ENCODE measurements at places on chromosomes 11 and 22.
A peak's percentile ranks its signal among the peaks of the same experiment; 100 is the strongest.

DNA sequence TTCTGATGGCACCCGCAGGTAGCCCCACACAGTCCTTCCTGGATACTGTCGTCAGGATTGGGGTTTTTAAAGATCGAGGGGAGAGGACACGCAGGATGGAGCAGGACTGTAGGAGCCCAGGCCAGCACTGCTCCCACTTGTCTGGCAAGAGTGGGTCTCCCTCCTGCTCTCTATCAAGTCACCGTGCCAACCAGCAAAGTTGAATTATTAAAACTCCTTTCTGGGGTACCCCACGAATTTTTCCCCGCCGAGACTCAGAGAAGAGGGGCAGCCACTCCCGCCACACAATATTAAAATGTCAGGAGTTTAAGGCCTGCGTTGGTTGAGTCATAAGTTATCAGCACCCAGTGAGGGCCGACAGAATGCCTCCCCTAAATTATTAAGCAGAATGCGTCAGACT is 10.1 kb downstream of the LMO1 start:
- no peak for DNase-seq

DNA sequence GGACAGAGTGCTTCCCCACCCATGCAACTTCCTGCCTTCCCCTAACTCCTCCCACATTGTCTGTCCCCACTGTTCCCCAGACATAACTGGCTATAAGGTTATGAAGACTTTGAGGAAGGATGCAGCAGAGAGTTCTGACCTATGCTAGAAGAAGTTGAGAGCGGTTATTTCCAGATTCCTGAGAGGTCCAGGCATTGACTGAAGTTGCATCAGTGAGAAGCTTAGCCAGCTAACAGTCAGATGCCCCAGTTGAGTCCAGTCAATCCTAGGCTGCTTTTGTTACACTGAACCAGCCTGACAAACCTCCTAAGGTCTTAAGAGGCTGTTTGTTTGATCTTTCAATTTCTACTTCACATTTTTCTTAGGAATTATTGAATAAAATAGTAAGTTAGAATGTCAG is 937.9 kb upstream of the CCDC90B start:
- no peak for DNase-seq

DNA sequence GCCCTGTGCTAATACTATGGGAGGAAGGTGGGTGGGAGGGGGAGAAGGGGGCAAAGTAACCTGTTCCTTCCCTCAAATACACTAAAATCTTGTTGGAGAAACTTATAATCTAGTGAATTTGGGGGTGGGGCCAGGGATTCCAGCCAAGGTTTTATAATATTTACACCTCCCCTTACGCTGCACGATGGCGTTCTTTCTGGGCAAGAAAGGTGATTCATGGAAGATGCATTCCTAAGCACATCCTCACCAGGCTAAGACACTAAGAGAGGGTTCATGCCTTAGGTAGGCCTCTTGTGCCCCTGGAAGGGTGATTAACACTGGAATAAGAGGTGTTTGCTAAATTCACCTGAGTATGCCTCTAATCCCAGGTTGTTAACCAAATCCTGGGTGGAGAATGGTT is 82.6 kb downstream of the BARX2 start:
- DNase-seq = no peak

GRCh38 chr11:76551400-76551799 is 106.6 kb downstream of the EMSY start:
- no peak for DNase-seq

- no peak for DNase-seq
These were observed 11.9 kb upstream of the MRGPRX2 start for GRCh38 chr11:19072464-19072863.

DNA sequence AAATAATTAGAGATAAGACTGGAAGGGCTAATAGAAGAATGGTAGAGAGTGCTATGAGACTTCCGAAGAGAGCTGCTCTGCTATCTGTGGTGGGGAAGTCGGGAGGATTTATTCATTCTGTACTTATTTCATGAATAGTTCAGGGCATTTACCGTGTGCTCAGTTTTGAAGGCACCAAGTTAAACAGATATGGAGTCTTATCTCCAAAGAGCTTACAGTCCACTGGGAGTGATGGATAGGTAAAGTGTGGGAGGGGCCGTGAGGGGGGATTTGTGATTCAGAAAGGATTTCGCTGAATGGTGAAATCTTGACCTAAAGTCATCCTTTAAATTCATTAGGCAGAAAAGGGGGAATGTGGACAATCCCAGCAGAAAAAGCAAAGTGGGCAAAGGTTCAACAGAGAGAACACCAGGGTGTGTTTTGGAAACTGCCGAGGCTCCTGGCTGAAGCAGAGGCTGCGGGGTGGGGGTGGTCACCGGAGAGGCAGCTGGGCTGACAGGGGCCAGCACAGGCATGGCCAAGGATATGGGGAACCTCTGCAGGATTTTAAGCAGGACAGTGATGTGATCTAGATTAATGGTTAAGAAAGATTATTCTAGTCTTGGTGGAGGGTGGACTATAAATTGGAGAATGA is 91.2 kb downstream of the UBASH3B start:
- no peak for DNase-seq

DNA sequence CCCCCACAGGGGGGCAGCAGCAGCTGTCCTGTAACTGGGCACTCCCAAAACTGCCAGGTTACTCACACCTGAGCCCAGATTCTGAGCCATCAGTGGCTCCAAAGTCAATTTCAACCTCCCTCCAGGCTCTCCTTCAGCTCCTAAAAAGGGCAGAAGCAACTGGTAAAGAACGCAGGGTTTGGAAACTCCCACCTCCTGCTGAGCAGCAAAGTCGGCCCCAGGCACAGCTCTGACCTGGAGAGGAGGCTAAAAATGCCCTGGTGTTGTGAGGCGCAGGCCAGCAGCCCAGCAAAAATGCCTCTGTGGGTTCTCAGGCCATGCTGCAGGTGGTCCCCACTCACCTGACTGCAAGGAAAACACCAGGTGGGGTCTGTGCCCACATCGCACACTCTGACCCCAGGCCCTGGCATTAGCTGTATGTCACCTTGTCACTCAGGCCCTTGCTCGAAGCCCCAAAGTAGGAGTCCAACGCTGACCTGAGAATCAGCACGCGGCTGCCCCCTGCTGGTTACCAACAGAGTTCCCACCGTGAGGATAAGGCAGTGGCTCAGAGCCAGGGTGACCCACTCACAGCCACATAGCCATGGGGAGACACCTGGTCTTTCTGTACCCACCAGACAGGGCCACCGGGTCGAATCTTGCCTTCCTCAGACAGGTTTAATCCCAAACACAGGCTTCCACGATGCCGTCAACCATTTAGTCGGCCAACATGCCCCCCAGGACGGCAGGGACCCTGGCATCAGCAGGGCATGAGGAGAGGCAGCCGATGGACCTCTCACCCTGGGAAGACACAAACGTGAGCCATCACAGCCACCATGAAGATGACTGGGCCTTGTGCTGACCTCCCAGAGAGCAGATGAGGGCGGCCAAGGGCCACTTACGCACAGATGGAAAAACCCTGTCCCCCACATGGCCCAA is 11.1 kb downstream of the POLR3H start:
- peak; percentile 38 for DNase-seq

GRCh38 chr11:8207080-8208000 is 38.5 kb upstream of the RIC3 start:
- no peak for DNase-seq

DNA sequence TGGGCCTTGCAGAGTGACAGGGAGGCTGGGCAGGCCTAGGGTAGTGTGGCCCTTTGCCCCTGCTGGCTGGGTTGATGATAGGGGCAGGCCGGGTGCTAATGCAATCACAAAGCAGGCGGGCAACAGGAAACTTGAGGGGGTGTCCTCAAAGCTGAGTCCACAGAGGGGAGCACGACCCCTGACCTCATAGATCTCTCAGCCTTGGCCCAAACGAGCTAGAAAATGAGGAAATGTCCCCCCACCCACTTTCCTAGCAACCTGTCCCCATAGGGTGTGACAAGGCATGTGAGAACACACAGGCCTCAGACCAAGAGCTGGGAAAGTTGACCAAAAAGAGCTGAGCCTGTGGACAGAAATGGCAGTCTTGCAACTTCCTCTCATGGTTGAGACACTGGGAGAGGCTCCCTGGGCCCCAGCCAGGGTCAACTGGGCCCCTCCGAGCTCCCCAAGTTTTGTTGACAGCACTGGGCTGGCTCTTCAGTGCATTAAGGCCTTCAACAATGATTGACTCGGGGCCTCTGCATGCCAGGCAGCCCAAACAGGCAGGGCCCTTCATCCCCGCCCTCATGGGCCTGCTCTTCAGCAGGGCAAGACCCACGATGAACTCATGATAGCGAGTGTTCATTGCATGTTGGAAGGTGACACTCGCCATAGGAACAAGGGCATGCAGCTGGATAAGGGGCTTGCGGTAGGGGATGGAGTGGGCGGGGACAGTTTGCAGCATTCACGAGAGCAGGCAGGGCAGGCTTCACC is 9.8 kb upstream of the SPI1 start:
- no peak for DNase-seq

GRCh38 chr22:19515654-19516377 is 8.4 kb downstream of the CLDN5 start:
- no peak for DNase-seq

DNA sequence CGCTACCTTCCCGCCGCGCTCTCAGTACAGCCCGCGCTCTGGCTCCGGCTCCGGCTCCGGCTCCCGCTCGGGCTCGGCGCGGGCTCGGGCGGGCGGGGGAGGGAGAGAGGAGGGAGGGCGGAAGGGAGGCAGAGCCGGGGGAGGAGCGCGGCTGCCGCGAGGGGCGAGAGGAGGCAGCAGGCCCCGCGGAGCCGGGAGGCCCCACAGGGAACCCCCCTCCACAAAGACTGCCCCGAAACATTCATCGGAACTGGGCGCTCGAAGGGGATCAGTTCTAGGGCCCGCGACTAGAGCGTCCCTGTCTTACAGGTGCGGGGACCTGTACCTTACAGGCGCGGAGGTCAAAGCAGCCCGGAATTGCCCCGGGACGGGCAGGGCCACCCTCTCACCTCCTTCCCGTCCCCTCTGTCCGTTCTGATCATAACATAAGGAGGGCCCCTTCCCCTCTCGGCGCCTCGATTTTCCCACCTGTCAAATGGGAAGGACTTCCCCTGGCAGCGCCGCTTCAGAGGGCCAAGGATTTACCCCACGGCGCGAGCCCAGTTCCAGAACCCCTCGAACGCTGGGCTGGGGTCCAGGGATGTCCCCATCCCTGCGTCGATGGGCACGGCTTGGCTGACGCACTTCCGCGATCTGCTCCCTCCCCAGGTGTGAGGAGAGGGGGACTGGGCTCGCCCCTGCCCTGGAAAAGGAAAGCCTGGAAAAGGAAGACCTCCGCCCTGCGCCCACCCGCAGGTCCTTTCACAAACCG is at the start of gene SHISA8:
Gene SHISA8 (minus strand): TSS at position 40 of the 751 bp plus-strand sequence. CDS start 407 bp downstream, outside the sequence.
- DNase-seq = peak; percentile 51

GRCh38 chr22:30783021-30783420 is 88.3 kb downstream of the OSBP2 start:
- DNase-seq = no peak

DNA sequence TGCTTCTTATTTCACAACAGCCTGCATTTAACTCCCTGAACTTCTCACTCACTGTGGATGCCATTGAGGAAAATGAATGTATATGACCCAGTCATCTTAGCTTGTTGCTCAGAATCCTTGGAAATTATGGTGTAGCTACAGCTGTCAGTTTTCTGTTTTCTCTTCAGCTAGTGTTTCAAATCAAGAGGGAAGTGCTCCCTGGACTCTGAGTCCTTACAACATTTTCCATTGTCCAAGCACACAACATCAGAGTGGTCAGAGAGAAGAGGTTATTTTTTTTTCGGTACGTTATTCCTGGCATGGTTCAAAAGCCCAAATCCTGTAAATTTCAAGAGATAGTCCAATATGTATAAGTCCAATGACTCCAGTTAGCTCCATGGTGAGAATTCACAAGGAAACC is 23.6 kb downstream of the MS4A6A start:
- DNase-seq = no peak

GRCh38 chr11:33773987-33774735 is at the start of gene FBXO3:
FBXO3 (minus strand) TSS chr11:33774520; CDS start chr11:33774497, 23 bp downstream.
- DNase-seq = peak; percentile 86

DNA sequence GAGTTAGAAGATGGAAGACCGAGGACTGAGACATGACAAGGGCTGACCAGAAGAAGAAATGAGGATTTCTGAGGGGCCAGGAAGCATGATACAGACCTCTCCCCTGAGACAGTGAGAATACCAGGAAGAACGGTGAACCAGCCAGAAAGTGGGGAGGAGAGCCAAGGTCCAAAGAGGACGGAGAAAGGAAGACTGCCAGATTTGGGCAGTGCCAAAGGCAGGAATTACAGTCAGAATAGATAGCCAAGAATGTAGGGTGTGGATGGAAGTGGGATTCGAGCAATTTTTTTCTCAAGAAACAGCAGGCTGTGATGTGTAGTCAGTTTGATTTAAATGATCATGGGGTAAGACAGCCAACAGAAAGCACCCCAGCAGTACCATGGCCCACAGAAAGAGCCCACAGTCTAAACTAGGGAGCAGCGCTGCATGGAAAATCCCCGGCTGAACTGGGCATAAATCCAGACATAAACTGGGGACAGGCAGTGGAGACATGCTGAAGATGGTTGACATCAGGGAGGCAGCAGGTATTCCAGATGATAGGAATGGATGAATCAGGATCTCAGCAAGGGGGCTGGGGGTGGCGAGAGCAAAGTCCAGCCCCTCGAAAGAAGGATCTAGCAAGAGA is 67.3 kb upstream of the BARX2 start:
- DNase-seq = no peak

DNA sequence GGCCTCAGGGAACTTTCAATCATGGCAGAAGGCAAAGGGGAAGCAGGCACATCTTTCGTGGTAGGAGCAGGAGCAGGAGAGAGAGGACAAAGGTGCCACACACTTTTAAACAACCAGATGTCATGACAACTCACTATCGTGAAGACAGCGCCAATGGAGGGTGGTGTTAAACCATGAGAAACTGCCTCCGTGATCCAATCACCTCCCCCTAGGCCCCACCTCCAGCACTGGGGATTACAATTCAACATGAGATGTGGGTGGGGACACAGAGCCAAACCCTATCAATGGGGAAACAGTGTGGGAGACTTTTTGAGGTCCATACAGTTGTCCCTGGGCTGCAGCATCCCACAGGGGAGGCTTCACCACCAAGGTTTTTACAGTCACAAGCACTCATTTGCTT is 41.9 kb upstream of the CFAP300 start:
- no peak for DNase-seq

DNA sequence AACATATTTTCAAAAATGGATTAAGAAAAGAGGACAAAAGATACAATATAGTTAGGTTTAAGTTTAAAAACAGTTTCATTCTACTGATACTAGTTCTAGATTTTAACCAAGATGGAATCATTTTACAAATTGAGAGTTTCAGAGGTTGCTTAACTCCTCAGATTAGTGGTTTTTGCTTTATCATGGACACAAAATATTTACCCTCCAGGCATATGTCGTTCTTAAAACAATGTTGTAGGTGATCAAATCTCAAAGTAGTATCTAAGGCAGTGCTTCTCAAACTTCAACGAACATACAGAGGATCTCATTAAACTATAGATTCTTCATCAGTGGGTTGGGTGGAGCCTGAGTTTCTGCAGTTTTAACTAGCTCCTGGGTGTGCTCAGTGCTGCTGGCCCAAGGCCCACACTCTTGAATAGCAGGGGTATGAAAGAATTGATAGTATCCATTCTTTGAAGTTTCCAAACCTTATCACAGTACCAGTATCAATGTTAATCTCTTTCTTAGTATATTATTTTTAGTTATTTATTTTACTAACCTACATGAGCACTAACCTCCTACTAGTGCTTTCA is 48.0 kb downstream of the YAP1 start:
- DNase-seq = no peak
